ENCODE measurements at places on chromosomes 12 and 14. TPM values are rescaled to one million over a fixed set of nuclear protein-coding genes. Genes with fewer than 3 reads are reported as not detected.

The IL23A gene
- total RNA-seq: not detected

The HRK gene
- not detected for total RNA-seq

The ASPG gene
- total RNA-seq: not detected

The GPRC5A gene
- 70.0 TPM for total RNA-seq

The AKAP5 gene
- total RNA-seq: 4.9 TPM

The IAPP gene
- total RNA-seq: not detected

- no peak for DNase-seq
Observed at GRCh38 chr12:64612843-64613242, 2.5 kb downstream of the RASSF3 start.

- peak; percentile 77 for DNase-seq
Observed at GRCh38 chr12:116492703-116493324, 66.4 kb upstream of the MAP1LC3B2 start.

GRCh38 chr14:99968191-99968920 is 96.9 kb upstream of the EVL start:
- peak; percentile 65 for DNase-seq

DNA sequence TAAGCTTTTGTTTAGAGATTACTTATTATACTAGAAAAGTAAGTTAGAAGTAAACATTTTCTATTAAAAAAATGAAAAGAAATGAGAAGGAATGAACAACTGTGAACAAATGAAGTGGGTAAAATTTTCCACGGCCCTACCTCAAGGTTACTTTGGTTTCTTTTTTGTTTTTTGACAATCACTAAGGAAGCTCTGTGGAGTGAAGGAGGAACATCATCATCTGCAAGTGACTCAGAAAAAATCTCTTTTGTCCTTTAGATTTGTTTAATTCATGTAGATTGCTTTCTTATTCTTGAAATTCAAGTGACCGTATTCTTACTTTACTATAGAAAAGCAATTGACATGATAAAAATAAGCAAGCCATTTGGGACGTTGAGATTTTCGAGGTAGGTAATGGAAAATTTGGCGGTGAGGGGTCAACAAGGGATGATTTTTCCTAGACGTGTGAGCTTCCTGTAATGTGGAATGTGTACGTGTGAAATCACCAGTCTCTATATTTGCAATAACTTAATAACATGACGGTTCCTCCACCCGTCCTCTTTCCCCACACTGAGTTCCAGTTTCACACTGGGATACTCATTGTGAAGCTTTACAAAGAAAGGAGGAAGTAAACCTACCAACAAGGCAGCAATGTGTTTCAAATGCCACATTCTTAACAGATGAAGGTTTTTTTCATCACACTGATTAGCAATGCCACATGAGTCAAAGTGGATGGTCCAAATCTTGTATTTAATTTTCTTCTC is 62.3 kb upstream of the EGLN3 start:
- no peak for DNase-seq

DNA sequence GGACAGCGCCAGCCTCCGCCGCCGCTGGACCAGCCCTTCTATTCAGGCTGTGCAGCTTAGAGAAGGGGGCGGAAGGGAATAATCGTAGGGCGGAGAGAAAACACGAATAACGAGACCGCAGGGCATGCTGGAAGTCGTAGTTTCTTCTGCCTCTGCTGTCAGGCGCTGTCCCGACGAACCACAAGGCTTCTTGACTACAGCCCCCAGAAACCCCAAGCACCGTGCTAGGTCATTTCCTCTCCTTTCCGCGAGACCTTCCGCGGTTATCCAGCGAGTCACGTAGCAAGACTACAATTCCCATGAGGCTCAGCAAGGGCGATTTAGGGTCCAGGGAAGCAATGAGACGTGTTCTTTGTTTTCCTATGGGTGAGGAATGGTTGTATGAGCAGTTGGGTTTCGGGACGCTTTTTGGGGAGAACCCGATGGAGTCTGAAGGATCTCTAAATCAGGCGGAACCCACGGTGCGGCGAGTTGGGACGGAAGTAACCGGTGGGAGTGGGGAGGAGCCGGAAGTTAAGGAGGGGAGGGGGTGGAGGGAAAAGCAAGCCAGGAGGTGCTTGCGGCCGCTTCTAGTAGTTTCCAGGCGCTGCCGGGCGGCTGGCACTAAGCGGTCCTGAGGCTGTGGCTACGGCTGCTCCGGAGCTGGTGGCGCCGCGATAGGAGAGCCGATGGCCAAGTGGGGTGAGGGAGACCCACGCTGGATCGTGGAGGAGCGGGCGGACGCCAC is at the start of the genes AHSA1 and VIPAS39:
Gene AHSA1 (plus strand): TSS at position 572 of the 727 bp plus-strand sequence. CDS start 97 bp downstream, at position 669.
Gene VIPAS39 (minus strand): TSS at position 80 of the 727 bp plus-strand sequence. CDS start 3,499 bp downstream, outside the sequence.
- peak; percentile 99 for DNase-seq

GRCh38 chr12:117526757-117527478 is 165.5 kb upstream of the NOS1 start:
- no peak for DNase-seq

DNA sequence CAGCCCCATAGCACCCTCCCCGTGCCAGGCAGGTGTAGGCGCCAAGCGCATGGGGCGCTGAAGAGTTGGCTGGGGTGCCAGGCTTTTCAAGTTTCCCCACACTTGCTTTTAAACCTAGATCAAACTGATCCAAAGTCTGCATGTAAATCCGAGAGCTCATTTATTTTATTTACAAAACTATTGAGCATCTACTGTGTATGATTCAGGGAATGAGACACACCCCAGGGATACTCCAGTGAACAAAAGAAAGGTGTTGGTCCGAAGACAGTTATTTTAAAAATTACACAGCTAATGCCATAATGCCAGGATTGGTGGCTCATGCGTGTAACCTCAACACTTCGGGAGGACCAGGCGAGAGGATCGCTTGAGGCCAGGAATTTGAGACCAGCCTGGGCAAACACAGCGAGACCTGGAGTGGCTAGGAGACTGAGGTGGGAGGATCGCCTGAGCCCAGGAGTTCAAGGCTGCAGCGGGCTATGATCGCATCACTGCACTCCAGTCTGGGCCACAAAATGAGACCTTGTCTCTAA is 780 bp upstream of the SLC41A2 start:
- peak; percentile 54 for DNase-seq

DNA sequence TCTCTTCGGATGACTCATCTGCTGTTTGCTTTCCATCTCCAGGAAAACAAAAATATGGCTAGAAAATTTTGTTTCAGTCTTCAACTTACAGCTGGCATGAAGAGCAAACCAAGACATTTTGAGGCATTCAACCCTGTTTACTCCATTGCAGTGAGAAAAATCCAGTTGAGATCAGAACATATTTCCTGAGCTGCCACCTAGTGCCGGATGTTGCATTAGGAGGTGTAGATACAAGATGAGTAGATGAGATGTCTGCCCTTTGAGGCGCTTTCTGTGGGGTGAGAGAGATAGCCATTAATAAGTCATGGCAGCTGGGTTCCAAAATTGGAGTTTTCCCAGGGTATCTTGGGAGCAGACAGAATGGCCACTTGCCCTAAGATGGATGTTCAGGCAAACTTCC is 171.1 kb downstream of the PRKCH start:
- no peak for DNase-seq

DNA sequence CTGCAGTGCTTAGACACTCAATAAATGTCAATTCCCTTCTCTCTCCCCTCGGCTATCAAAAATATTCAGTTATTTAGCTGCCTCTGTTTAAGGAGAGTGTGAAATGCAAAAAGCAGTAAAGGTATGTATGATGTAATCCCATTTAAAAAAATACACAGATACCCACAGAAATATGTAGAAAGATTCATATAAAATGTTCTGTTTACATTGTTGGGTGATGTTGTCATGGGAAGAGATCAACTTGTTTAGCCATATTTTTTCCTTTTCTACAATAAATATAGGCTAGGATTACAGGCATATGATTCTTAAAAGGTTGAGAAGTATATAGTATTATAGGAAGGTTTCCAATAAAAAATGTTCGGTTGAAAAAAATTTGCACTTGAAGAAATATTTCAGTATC is 7.8 kb downstream of the PPP2R3C start:
- DNase-seq: peak; percentile 13

- DNase-seq: no peak
Observed at GRCh38 chr12:47876440-47876960, 28.3 kb downstream of the VDR start.
